ENCODE measurements at places on chromosomes 7 and 10.
A peak's percentile ranks its signal among the peaks of the same experiment; 100 is the strongest.

GRCh38 chr7:93715234-93715633 lies 140.7 kb upstream of the CALCR start:
- H3K27ac ChIP-seq = no peak overlapping the region
- no peaks in the 10 kb centered on the region for H3K36me3 ChIP-seq
- peaks cover 6% of the 10 kb centered on the region for H3K27me3 ChIP-seq
- no peak overlapping the region for H3K4me3 ChIP-seq

DNA sequence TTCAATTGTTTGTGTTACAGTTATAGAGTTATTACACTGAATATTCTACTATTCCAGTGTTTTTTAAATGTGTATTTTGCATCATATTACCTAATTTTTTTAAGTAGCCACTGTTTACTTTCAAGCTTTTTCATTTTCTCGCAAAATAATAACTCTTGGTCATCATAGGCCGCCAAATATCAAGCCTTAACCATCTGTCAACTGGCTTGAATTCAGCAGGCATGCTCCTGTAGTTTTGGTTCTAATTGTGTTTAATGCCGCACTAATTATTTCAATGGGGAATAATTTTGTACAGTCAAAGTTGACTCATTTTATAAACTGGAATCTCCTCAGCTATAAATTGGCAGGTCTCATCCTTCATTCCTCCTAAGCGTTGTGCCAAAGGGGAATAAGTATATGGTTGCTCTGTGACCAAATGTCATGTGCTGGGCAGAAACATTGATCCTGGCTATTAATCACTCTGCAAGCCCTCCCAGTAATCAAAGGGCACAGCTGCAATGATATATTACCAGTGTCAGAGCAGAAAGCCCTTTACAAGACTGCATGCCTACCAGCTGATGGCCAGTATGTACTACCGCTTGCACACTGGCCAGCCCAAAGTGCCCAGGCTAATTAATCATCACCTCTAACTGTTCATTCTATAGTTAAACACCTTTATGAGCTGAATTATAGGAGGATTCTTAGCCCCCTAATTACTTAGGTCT lies 74.8 kb downstream of the SKAP2 start:
- DNase-seq = no peak
- H3K27ac ChIP-seq = no peak overlapping the region
- H3K4me3 ChIP-seq = no peak overlapping the region

DNA sequence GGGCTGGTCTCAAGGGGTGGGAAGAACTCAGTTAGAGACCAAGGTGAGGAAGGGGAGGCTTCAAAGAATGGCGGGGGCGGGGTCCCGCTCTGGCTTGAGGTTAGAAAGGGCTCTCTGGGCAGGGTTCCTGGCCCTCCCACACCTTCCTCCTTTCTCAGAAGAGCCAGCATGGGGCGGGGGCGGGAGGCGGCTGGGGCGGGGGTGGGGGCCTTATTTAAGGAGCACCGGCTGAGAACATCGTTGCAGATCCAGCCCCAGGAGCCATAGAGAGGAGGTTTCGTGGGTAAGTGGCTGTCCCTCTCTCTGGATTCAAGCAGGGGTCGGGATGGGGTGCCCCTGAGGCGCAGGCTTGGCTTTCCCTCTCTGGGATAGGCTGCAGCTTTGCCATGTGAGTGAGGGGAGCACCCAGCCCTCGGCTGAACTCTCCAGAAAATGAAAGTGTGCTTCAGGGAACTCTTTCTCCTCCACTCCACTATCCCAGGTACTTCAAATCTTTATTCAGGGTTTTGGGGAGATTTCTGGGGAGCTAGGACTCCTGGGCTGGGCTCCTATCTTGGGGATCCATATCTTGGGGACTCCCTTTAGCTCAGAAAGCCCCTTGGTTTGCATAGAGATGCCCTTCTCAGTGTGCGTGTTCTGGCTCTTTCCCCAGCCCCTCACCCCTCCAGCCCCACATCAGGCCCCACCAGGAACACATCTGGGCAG lies 3.3 kb upstream of the CUEDC2 start:
- peak overlapping the region; percentile 95 for H3K4me3 ChIP-seq
- H3K4me1 ChIP-seq = peaks cover 49% of the 10 kb centered on the region
- no peak for DNase-seq
- H3K36me3 ChIP-seq = no peaks in the 10 kb centered on the region
- H3K27ac ChIP-seq = peak overlapping the region; percentile 91
- H3K27me3 ChIP-seq = no peaks in the 10 kb centered on the region

DNA sequence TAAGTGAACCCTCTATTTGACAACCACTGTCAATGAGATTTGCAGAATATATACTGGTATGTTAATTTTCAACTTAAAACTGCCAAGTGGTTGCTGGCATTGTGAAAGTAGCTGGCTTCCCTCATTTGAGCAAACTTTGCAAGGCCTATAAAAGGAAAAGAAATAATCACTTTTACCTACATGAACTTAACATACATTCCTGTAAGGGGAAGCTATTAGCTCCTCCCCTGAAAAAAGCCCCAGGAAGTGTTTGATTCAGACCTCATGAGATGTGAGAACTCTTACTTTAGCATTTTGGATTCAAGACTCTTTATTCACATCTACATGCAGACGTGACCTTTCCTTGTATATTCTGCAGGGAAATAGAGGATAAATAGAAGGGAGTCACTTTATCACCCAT lies 175.6 kb downstream of the OTUD1 start:
- no peaks in the 10 kb centered on the region for H3K36me3 ChIP-seq
- H3K27me3 ChIP-seq = peaks cover 9% of the 10 kb centered on the region
- H3K4me3 ChIP-seq = no peak overlapping the region
- no peak for DNase-seq
- no peak overlapping the region for H3K27ac ChIP-seq

- no peak for DNase-seq
- no peak overlapping the region for H3K27ac ChIP-seq
- H3K4me1 ChIP-seq = no peaks in the 10 kb centered on the region
- peaks cover 47% of the 10 kb centered on the region for H3K27me3 ChIP-seq
Observed at GRCh38 chr7:42843205-42843800, 68.6 kb downstream of the C7orf25 start.

- H3K36me3 ChIP-seq = no peaks in the 10 kb centered on the region
- H3K27ac ChIP-seq = no peak overlapping the region
- H3K4me1 ChIP-seq = no peaks in the 10 kb centered on the region
- no peaks in the 10 kb centered on the region for H3K27me3 ChIP-seq
Observed at GRCh38 chr7:20227291-20227795, 10.2 kb upstream of the MACC1 start.

DNA sequence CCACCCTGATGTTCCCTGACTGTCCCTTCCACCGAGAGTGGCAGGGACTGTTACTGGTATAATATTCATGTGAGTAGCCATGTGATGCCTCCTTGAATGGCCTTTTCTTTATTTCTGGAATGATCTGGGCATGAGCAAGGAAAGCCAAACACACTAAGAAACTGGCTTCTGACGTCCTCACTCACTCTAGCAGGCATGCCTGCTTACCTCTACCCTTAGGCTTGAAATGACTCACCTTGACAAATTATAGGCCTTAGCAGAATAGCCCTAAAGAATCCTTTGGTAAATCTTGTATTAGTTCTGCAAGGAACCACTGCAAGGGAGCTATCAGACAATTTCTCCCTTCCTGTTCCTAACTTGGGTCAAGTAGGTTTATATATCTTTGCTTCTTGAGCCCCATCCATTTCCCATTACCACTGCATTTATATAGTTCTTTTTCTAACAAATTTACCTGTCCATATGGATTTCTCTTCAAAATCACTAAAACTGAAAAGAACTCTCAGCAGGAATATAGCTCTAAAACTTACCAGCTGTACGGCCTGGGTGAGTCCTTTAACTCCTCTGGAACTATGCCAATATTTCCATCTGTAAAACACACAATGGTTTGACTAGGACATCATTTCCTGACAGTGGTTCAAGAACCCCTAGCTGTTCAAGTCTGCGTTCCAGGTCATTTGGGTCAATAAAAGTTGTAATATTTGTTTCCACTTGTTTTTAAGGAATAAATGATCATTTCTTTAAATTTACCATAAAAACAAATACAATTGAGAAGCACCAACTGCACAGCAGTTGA lies 13.0 kb upstream of the NDUFA5 start:
- no peak overlapping the region for H3K27ac ChIP-seq
- peaks cover 5% of the 10 kb centered on the region for H3K27me3 ChIP-seq
- DNase-seq = no peak
- peaks cover 4% of the 10 kb centered on the region for H3K36me3 ChIP-seq

DNA sequence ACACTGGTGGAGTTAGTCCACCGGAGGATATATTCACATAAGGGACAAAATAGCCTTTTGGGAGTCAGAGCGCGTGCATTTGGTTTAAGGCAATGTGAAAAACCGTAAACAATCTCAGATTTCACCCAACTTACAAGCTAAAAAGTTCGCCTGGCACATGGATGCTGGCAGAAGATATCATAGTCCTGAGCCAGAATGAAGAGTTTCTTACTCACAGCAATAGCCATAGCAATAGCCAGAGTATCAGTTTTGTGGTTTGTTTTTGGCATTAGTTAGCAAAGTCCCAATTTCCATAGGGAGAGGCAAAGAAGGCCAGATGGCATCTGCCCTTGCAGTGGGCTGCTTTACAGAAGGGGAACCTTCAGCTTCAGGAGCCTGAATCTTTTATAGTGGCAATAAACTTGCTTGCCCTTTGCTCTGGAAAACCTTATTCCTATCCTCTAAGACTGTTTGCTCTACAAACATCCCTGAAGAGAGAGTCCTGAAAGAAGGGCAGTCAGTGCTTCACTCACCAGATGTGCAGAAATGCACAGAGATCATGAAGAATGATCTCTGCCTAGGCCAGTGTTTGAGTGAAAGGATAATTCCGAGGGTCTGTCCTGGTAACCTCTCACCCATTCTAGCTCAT lies 28.7 kb upstream of the RSBN1L start:
- no peak for DNase-seq
- H3K4me1 ChIP-seq = peaks cover 2% of the 10 kb centered on the region
- H3K4me3 ChIP-seq = no peak overlapping the region
- H3K36me3 ChIP-seq = no peaks in the 10 kb centered on the region
- no peaks in the 10 kb centered on the region for H3K27me3 ChIP-seq

DNA sequence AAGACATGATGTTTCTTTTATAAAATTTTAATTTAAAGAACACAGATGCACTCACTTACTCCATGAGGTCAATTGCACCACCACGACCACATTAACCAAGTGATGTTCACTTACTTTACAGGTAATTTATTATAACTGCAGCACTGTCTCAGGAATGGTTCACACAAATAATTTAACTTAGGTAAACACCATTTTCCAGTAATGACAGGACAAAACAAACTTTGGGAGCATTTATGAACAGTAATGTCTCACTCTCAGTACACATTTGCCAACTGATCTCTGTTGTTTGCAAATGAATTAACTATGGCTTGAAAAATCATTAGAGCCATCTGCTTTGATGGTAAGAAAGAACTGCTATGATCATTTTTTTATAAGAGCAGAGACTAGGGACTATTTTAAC lies 150.4 kb downstream of the ETV1 start:
- H3K4me3 ChIP-seq = no peak overlapping the region
- no peak overlapping the region for H3K27ac ChIP-seq
- DNase-seq = no peak
- H3K27me3 ChIP-seq = peaks cover 7% of the 10 kb centered on the region

GRCh38 chr7:89238156-89238555 lies 442.6 kb upstream of the TEX47 start:
- H3K36me3 ChIP-seq = no peaks in the 10 kb centered on the region
- no peak overlapping the region for H3K27ac ChIP-seq
- no peak overlapping the region for H3K4me3 ChIP-seq
- no peak for DNase-seq
- no peaks in the 10 kb centered on the region for H3K4me1 ChIP-seq

- no peak for DNase-seq
- peak overlapping the region; percentile 90 for H3K27ac ChIP-seq
- H3K4me3 ChIP-seq = peak overlapping the region; percentile 84
- H3K4me1 ChIP-seq = peaks cover 55% of the 10 kb centered on the region
- peaks cover 15% of the 10 kb centered on the region for H3K36me3 ChIP-seq
Observed at GRCh38 chr10:100508691-100509150, 10.9 kb downstream of the SEC31B start.

GRCh38 chr10:110864662-110865140 lies 7.0 kb upstream of the PDCD4 start:
- H3K27me3 ChIP-seq = no peaks in the 10 kb centered on the region
- peaks cover 79% of the 10 kb centered on the region for H3K4me1 ChIP-seq
- peak; percentile 35 for DNase-seq
- peak overlapping the region; percentile 100 for H3K27ac ChIP-seq

- H3K27me3 ChIP-seq = no peaks in the 10 kb centered on the region
- H3K36me3 ChIP-seq = no peaks in the 10 kb centered on the region
- H3K4me3 ChIP-seq = no peak overlapping the region
- no peak overlapping the region for H3K27ac ChIP-seq
Observed at GRCh38 chr10:35399414-35400009, 63.2 kb downstream of the CCNY start.

DNA sequence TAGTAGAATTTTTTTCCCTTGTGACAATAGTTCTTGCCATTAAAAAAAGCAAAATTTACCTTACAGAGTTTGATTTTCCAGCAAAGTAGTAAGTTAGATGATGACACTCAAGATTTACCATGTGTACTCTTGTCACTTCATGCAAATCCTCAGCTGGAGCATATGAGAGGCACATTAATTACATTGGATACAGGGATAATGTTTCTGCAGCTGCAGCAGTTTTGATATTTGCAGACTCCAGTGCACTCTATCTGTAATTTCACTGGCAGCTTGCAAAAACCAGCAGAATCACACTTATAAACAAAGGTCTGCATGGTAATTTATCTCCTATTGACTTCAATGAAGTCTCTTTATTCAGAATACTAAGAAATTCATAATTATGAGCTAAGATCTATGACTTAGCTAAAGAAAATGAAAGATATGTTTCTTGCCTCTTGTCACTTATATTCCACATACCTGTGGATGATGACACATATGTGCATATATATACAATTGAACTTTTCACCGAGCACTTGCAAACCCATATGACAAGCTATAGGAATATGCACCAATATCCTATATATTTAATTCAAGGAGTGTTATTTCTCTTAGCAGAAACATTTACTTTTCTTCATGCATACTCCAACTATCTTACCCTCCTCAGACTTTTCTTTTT lies 530.6 kb downstream of the PHTF2 start:
- H3K36me3 ChIP-seq = no peaks in the 10 kb centered on the region
- no peaks in the 10 kb centered on the region for H3K4me1 ChIP-seq
- DNase-seq = no peak
- H3K27me3 ChIP-seq = no peaks in the 10 kb centered on the region

DNA sequence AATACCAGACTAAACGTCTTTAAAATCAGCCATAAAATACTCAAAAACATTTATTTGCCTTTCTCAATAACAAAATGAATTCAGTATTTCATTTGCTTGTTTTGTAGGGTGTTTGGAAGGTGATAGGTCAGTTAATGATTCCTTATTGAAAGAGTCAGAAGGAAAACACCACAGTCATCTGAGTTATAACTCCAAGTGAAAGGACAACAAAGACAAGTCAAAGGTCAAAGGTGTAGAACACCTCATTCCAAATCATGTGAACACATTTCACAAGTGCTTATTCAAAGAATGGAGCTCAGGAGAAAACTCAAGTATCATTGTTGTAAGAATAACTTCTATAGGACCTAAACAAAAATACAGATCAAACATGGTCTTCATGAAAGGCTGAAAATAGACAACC lies 318.6 kb upstream of the PHF14 start:
- no peak overlapping the region for H3K4me3 ChIP-seq
- no peak overlapping the region for H3K27ac ChIP-seq
- no peaks in the 10 kb centered on the region for H3K4me1 ChIP-seq
- DNase-seq = no peak
- no peaks in the 10 kb centered on the region for H3K36me3 ChIP-seq
- H3K27me3 ChIP-seq = no peaks in the 10 kb centered on the region

GRCh38 chr7:111521660-111522059 lies 40.6 kb downstream of the IMMP2L start:
- DNase-seq = no peak
- H3K4me3 ChIP-seq = no peak overlapping the region
- peaks cover 10% of the 10 kb centered on the region for H3K36me3 ChIP-seq
- H3K27ac ChIP-seq = no peak overlapping the region
- no peaks in the 10 kb centered on the region for H3K27me3 ChIP-seq
